Activated effector memory CD4-positive, alpha-beta T cell treated with anti-CD3 and anti-CD28 coated beads, Interleukin-2, amount 50 U/mL, for 16 hours (primary cell): ENCODE measurements at places on chromosomes 12 and 14.

GRCh38 chr14:55092341-55092740 lies 36.7 kb upstream of the LGALS3 start:
- DNase-seq: no peak

DNA sequence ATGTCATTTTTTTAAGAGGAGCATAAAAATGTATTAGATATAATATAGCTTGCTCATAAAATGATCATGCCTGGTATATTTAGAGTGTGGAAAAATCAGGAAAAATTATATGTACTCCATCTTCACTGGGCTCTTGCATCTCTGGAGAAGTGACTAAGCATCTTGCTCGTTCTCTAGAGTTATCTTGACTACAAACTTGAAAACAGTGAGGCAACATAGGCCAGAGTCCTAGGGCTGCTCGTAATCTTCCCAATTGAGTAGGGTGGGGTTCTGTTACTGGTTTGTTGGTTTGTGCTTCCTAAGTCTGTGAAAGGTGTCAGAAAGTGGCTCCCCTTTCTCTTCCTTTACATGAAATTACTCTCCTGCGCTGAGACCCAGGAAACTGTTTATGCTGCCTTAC lies 46.2 kb downstream of the AACS start:
- DNase-seq: no peak

DNA sequence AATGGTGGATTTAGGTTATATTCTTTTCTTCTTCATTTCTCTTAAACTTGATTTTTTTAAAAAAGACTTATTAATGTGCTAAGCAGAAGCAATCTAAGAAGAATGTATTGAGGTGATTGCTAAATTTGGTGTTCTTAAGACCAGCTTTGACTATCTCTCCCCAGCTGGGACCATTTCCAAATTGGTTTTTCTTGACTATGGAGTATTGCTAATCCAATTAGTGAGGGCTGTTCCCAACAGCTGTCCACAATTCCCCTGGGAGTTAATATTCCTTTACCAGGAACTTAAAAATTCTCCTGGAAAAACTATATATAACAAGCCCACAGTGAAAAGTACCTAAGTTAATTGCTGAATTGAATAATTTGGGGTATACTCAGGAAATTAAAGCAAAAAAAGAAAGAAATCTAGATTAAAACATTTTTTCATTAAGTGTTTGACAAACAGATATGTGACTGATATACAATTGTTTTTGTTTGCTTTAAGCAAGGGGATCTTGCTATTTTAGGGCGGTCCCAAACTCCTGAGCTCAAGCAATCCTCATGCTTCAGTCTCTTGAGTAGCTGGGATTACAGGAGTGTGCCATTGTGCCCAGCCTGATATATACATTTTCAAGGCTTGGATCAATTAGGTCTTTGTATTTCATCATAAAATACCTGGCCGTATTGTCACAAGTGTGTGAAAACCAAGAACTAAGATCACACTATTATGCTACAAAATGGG lies 105.0 kb downstream of the FAR2 start:
- no peak for DNase-seq

- no peak for DNase-seq
Measured at GRCh38 chr12:69534389-69534822, 50.9 kb upstream of the CCT2 start.

DNA sequence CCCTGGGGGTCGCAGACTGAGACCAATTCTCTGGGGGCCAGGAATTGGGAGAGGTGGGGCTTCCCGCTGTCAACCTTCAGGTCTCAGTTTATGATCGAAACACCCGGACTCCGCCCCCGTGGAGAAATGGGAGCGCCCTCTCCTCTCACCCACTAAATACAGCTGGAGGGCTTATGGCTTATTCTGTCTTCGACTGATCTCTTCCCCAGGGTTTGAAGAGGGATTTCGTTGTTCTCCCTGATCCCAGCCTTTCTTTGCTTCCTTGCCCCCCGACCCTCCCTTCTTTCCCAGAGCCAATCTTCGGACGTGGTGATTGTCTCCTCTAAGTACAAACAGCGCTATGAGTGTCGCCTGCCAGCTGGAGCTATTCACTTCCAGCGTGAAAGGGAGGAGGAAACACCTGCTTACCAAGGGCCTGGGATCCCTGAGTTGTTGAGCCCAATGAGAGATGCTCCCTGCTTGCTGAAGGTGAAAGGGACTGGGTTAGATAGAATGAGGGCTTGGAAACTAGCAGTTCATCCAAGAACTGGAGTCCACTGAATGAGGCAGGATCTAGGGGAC lies 607 bp downstream of the OS9 start:
- no peak for DNase-seq

GRCh38 chr12:59375633-59376032 lies 220.2 kb upstream of the SLC16A7 start:
- no peak for DNase-seq

GRCh38 chr12:53414756-53415417 lies 8.8 kb upstream of the AMHR2 start:
- DNase-seq: no peak

- DNase-seq: no peak
Measured at GRCh38 chr14:36863271-36863670, 201.6 kb downstream of the PAX9 start.

- DNase-seq: no peak
Measured at GRCh38 chr14:80567905-80568536, 356.7 kb upstream of the DIO2 start.

DNA sequence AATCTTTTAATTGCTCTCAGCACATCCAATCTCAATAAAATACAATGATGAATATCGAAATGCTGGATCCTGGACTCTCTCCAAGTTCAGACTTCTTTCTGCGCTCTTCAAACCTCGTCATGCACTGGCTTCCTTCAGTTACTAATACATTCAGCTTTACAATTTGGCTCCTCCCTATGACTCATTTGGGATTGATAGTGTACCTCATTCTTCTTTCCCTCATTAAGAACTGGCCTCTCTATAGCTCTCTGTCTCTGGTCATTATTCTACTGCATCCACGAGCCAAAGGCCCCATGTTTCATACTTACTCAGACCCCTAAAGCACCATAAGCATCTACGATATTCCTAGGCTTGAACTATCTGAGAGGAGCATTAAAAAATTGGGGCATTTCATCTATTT lies 4.9 kb downstream of the TSPAN8 start:
- no peak for DNase-seq

DNA sequence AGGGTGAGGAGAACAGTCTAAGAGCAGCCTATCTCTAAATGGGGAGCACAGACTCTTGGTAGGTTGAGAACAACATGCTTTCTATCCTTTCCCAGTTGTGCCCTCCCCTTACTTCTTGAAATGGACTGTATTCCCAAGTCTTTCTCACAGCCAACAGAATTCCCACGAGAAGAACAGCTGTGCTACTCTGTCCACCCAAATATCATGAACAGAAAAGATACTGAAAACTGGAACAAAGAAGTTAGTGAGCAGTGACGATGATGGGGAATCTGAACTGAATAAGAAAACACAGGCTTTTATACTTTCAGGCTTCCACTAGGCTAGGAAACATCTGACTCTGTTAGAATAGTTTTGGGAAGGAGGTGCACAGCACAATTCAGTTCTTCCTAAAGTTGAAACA lies 3.4 kb downstream of the NACA start:
- DNase-seq: no peak

- DNase-seq: no peak
Measured at GRCh38 chr12:124379938-124380754, 85.3 kb downstream of the RFLNA start.

DNA sequence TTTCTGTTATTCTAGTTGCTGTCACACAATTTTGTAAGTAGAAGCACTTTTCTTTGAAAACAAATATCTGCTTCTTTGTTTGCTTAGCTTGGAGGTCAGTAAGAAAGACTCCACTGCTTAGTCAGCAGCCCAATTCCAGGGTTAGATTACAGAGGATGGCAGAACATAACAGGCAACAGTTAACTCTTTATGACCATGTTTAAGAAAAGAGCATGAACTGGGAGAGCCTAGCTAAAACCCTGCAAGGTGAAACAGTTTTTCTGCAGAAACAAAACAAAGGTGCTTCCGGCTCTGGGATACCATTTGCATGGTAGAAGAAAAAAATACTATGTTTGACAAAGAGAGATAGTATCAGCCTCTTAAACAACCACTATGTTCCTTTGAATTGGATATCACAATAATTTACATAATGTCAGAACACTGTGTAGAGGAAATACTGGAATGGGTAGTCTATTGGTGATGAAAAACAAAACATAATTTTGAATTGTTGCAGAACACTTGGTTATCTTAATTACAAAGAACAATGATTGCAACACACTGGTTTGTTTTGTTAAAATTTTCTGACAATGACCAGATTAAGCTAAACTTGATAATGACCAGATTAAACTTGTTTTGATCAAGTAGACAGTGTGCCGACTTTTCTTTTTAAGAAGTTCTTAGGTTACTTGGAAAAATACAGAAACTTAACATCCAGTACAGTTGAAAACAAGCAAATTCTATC lies 22.4 kb upstream of the PPM1H start:
- no peak for DNase-seq

DNA sequence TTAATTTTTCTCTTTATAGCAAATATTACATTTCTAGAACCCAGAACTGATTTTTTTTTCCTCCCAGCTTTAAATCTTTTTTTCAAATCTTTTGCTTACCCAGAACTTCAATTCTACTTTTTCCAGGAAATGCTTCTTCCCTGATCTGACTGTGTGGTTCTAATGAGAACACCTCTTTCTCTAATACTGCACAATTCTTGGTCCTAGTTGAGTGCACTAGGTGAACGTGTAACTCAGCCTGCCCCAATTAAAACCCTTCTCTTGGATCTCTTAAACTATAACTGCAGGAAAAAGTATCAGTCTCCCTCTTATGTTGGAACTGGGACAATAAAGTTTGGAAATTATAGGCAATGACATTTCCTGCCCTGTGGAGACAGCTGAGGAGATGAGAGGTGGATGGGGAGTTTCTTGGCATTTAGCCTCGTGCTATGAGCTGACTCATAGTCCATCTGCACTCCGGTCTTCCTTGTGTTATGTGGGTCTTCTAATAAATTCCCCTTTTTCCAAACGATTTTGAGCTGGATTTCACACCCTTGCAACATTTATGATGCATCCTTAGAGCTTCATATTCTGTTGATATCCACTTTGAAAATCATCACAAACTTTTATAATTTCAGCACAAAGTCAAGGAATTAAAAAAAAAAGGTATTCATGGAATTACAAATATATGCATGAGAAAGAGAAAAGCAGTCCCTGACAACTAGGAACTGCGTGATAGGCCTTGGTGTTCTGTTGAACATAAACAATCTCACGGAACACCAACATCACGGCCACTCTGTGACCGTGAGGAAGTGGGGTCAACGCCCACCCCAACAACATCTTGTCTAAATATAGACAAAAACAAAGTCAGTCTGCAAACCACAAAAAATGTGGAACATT lies 52.4 kb downstream of the BRMS1L start:
- no peak for DNase-seq

GRCh38 chr12:5262450-5262849 lies 169.5 kb upstream of the NTF3 start:
- DNase-seq: no peak

- DNase-seq: no peak
Measured at GRCh38 chr12:54383041-54383609, 1.4 kb downstream of the ZNF385A start.

- DNase-seq: no peak
Measured at GRCh38 chr14:103122585-103122946, 695 bp upstream of the TNFAIP2 start.

- no peak for DNase-seq
Measured at GRCh38 chr14:46137786-46138185, 513.8 kb downstream of the RPL10L start.

GRCh38 chr12:57148469-57149244 lies 1.2 kb upstream of the LRP1-AS start:
- no peak for DNase-seq

DNA sequence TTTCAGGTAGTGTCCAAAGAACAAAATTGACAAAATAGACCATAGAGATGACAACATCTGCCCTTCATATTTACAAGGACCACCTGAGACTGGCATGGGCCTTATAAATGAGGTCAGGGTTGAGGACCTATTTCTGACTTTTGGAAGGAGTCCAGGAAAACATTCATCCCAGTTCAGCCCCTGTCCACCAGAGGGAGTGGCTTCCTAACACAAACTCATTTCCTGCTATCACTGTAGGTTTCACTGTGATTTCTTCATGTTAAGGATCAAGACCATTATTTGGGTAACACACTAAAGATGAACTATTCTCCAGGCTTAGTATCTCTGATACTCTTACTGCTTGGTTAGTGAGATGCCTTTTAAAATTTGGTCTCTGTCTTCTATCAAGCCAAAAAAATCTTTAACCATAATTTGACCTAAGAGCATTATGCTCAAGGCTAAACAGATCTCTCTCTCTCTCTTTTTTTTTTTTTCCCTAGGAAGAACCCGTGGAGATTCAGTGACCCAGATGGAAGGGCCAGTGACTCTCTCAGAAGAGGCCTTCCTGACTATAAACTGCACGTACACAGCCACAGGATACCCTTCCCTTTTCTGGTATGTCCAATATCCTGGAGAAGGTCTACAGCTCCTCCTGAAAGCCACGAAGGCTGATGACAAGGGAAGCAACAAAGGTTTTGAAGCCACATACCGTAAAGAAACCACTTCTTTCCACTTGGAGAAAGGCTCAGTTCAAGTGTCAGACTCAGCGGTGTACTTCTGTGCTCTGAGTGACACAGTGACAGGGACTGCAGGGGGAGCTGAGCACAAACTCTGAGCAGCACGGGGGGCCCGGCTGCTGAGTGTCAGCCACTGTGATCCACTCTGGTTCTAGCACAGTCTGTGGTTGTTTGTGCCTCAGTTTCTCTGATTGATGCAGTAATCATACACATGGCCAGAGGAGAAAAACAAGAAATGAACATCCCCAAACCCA lies 267.6 kb upstream of the OR4E1 start:
- peak; percentile 69 for DNase-seq

DNA sequence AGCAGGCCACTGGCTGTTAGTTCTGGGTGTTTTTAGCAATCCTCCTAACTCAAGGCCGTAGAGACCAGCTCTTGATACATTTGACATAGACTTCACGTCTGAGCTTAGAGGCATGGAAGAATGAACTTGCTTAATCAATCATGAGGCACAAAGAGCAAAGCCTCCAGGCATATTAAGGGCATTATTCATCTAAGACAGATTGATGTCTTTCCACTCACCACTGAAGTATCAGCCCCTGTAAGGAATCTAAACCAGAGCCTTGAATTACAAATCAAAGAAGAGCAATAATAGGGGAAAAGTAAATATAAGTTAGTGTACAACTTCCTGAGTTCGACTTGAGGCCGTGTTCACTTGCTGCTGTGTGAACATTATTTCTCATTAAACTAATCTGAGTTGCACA lies 1470.7 kb downstream of the AACS start:
- no peak for DNase-seq

DNA sequence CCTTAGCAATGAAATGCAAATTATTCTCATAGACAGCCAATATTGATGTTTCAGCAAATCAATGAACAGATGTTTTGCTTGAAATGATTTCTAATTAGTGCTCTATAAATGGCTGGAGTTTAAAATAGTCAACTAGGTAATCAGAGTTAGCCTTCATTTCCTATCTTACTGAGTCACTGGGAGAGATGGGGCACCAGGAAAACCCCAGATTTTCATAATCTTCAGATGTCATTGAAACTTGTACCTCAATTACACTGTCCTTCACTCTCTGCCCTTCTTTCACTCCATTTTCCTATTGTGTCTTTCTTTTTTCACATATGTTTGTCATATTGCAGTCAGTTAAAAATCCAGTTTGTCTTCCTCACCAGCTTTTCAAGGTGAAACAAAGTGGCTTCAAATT lies 92.7 kb downstream of the C12orf75 start:
- no peak for DNase-seq

GRCh38 chr12:51005671-51006070 lies 20.5 kb downstream of the SLC11A2 start:
- DNase-seq: no peak

GRCh38 chr14:68305738-68306137 lies 486.2 kb downstream of the RAD51B start:
- DNase-seq: no peak

GRCh38 chr12:86911973-86912372 lies 655.8 kb upstream of the MGAT4C start:
- DNase-seq: no peak
